ENCODE measurements at places on chromosomes 1 and 21.

DNA sequence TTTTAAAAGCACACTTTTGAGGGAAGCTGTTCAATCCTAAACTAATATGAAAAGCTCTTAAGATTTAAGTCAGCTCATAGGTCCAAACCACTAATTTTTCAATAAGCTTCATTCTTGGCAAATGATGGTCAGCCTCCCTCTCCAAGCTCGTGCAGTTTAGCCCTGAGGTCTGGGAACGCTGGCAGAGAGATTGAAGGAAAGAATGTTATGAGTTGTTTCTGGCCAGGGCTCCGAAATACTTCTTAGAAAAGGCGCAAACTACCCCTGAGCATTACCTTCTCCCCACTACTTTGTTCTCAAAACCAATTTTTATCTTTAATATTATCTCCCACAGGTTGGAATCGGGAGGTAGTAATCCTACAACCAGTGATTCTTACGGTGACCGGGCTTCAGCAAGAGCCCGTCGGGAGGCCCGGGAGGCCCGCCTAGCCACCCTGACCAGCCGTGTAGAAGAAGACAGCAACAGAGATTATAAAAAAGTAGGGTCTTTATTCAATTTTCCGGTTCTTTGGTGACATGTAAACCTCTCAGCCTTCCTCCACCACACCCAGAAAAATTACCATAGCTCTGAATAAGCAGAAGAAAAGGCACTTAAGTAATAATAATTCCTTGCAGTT is 147.7 kb downstream of the SYT2 start:
- no peak for DNase-seq

GRCh38 chr1:235397733-235398132 is 30.5 kb downstream of the TBCE start:
- peak; percentile 87 for DNase-seq

DNA sequence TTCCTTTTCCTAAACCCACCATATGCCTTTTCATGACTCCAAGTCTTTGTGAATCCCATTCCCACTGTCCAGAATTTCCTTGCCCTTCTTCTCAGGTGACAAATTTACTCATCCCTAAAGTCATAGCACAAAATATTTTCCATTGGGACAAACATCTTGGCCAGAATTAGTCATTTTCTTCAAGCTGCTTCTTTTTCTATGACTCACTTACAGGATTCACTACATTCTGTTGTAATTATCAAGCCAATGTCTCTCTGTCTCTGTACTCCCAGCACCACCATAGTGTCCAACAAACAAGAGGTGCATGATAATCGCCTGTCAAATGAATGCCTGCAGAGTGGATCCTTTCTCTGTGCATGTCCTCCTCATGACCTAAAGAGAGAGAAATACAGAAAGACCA is 37.8 kb downstream of the SGIP1 start:
- DNase-seq: peak; percentile 50

DNA sequence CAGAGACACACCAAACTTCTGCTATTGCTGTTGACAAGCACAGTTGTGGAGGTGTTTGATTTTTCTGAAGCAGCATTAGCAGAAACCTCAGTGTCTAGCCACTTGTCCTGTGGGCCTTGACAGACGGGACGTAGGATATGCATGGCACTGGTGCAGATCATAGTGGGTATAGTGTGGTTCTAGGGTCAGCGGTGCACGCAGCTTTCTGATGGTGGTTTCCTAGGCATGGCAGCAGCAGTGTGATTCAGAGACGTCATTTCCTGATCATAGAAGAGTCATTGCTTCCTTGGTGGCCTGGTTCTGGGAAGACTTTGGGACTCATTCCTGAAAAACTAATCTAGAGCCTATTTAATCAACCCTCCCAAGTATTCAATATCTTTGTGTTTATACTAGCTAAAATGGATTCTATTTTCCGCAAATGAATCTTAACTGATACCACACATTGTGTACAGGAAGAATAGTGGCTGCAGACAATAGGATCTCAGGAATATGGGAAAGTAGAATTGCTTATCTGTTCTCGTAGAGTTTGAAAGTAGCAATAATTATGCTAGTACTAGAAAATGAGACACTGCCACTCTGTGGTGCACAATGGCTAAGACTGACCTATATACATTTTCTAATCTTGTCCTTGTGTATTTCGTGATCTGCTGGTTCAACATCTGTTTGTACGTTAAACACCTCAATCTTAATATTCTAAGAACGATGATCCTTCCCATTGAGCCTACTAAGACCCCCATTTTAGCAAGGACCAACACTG is 2.8 kb upstream of the USP1 start:
- peak; percentile 22 for DNase-seq

GRCh38 chr1:14970115-14970798 is 183.3 kb upstream of the TMEM51 start:
- peak; percentile 95 for DNase-seq

DNA sequence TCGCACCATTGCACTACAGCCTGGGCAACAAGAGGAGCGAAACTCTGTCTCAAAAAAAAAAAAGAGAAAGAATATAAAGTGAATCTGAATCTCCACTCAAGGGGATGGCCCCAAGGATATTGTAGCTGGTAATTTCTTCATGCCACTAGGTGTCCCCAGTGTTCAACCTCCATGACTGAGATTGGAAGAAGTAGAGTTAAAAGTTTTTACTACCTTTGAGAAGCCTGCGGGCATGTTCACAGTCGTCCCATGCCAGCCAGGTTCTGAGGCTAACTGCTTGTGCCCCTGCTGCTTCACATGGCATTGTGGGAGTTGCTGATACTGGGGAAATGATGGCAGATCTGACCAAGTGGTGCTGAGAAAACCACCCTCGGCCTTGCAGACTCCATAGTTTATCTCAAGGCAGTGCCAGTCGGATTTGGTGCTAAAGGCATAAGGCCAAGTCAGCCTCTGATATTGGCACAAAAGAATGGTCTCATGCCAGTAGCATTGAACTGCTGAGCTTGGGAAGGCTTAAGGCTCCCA is 10.8 kb upstream of the SHISA4 start:
- DNase-seq: peak; percentile 78

- DNase-seq: peak; percentile 30
These were observed 215.4 kb downstream of the OMA1 start for GRCh38 chr1:58331156-58331555.

GRCh38 chr1:115842948-115843347 is 2.0 kb upstream of the NHLH2 start:
- DNase-seq: no peak

DNA sequence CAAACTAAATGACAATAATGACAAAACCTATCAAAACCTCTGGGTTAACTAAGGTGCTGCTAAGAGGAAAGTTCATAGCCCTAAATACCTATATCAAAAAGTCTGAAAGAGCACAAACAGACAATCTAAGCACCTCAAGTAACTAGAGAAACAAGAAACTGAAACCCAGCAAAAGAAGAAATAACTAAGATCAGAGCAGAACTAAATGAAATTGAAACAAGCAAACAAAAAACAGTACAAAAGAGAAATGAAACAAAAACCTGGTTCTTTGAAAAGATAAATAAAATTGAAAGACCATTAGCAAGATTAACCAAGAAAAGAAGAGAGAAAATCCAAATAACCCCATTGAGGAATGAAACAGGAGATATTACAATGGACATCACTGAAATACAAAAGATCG is 44.8 kb upstream of the KIAA0040 start:
- no peak for DNase-seq

DNA sequence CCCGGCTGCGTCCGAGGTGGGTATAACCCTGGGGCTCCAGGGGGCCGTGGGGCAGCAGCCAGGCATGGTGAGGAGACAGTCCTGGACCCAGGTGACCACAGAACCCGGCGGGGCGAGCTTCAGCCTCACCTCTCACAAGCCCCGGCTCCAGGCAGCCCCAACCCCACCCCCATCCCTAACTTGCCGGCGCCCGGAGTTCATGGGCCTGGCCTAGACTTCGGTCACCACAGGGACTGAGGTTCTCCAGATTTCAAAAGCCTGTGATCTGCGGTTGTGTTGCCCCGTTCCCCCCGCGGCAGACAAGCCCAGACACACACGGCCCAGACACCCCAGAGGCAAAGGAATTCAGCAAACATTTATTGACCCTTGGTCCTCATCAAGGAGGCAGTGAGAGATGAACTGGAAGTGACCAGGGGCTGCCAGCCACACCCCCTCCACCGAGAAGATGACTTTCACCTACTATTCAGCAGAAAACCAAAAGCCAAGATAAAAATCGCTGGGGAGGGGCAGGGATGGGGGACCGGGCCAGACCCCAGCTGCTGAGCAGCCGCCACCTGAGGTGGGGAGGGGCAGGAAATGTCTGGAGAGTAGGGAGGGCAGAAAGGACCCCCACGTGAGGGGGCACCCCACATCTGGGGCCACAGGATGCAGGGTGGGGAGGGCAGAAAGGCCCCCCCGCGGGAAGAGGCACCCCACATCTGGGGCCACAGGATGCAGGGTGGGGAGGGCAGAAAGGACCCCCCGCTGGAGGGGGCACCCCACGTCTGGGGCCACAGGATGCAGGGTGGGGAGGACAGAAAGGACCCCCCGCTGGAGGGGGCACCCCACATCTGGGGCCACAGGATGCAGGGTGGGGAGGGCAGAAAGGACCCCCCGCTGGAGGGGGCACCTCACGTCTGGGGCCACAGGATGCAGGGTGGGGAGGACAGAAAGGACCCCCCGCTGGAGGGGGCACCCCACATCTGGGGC is 3.9 kb downstream of the HES4 start:
- DNase-seq: no peak

DNA sequence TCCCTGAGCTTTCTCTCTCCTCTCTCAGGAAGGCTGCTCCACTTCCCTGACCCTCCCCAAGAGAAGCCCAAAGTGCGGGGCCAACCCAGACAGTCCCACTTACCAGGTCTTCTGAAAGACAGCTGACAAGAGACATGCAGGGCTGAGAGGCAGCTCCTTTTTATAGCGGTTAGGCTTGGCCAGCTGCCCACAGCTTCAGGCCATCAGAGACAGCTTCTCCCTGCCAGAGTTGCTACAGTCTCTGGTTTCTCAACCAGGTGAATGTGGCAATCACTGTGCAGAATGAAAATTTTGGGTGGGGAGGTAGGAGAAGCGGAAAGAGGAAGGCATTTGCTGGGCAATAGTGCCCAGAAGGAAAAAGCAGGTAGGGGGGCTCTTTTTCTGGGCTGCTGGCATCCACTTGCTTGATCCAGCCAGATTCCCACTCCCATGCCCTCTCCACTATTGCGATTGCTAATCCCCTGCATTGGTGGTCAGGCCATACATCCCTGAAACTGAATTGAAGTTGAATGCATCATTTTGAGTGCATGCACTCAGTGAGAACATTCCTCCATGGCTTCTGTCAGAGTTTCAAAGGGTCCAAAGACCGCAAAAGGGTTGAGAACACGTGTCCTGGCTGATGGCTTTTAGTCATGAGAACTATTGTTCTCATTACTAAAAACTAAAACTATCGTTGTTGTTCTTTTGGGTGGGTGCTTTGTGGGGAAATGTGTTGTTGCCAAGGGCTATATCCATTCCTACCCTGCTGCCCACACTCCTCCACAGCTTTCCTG is at the start of gene S100A8:
TSS of gene S100A8 (minus strand) at position 136 of the 773 bp plus-strand sequence. CDS start 538 bp downstream, outside the sequence.
- DNase-seq: no peak

- DNase-seq: no peak
These were observed 84.4 kb downstream of the SGIP1 start for GRCh38 chr1:66618390-66618789.

- DNase-seq: no peak
These were observed 536.6 kb upstream of the USP24 start for GRCh38 chr1:55751776-55752175.

- DNase-seq: peak; percentile 92
These were observed 165.8 kb upstream of the C1orf105 start for GRCh38 chr1:172254521-172255222.

DNA sequence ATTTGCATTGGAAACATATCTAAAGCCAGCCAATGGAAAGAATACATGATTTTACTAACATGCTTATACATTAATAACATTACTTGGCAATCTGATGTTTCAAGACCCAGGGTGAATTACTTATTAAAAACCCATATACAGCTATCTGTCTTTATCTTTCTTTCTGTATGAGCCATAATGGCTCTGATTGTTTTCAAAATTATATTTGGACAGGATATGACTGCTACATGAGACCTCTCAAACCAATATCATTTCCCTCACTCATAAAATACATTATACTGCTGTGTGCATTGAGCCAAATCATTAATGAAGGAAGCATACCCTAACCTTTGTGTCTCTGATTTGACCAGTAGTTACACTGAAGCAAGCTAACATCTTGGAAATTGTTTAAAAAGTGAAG is 205.9 kb upstream of the DPYD start:
- no peak for DNase-seq

DNA sequence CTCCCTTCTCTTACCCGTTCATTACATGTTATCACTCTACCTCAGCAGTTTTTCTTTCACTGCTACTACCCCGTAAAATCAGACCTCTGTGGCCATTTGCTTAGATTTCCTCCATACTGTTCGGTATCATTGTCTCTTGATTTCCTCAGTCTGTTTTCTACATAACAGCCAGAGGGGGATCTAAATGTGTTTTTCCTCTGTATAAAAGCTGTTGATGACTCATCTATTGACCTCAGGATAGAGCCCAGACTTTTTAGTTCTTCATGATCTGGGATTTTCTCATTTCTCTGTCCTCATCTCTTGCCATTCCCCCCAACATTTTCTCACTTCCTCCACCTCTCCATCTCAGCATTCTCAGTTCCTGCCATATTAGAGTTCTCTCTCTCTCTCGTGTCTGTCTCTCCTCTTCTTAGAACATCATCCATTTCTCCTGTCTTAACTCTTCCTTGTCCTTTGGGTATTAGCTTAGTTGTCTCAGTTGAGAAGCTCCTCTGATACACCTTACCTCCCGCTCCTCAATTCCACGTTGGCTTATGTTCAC is 10.5 kb downstream of the OTUD3 start:
- DNase-seq: peak; percentile 51

DNA sequence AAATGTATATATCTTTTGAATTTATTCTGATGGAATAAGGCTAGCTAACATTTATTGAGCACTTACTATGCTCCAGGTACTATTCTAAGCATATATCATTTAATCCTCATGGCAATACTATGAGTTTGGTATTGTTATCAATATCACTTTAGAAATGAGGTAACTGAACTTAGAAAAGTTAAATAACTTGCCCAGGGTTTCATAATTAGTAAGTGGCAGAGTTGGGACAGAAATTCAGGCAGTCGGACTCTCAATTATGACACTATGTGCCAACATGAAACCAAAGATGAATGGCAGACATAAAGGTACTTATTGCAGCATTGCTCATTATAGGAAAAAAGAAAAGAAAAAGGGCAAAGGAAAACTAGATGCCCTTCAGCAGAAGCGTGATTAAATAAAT is 48.2 kb downstream of the RAB3GAP2 start:
- no peak for DNase-seq

GRCh38 chr21:32733990-32734613 is 6.3 kb upstream of the SYNJ1 start:
- no peak for DNase-seq

GRCh38 chr1:117694543-117694942 is 88.7 kb downstream of the TENT5C start:
- no peak for DNase-seq

GRCh38 chr1:154799188-154799587 is 70.9 kb downstream of the KCNN3 start:
- DNase-seq: no peak

- DNase-seq: peak; percentile 86
These were observed 12.4 kb downstream of the LMNA start for GRCh38 chr1:156126630-156127534.

- no peak for DNase-seq
These were observed 54.5 kb downstream of the ATP5PO start for GRCh38 chr21:33861125-33861524.

- no peak for DNase-seq
These were observed 2.5 kb downstream of the PBX1 start for GRCh38 chr1:164561472-164561871.

GRCh38 chr1:94989911-94990473 is 63.1 kb upstream of the CNN3 start:
- peak; percentile 62 for DNase-seq
